KBM-7 (cell line): ENCODE measurements at places on chromosomes 5 and 9.

- no peak for DNase-seq
Observed at GRCh38 chr5:74183041-74183440, 457.5 kb downstream of the ENC1 start.

DNA sequence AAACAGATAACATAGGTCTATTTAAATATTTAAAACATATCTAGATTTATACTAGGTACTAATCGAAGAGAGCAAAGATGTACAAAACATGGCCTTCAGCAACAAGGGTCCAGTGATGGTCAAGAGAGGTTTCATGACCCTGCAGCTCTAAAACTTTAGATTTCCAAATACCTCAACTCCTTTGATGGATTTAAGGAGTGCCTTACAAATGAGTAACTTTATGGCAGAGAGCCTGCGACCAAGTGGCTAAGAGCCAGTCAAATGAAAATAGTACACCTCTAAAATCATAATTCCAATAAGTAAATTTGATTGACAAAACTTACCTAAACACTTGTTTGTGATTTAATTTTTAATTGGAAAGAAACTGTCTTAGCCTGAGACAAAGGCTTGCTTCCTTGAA lies 4.7 kb upstream of the SH3RF2 start:
- no peak for DNase-seq

- peak; percentile 25 for DNase-seq
Observed at GRCh38 chr5:149049371-149049781, 13.5 kb downstream of the SH3TC2 start.

- no peak for DNase-seq
Observed at GRCh38 chr9:36934478-36935065, 99.5 kb downstream of the PAX5 start.
